CD4-positive, alpha-beta T cell (primary cell): ENCODE measurements at places on chromosomes 7 and 10. TPM values are rescaled to one million over a fixed set of nuclear protein-coding genes. Genes with fewer than 3 reads are reported as not detected.

DNA sequence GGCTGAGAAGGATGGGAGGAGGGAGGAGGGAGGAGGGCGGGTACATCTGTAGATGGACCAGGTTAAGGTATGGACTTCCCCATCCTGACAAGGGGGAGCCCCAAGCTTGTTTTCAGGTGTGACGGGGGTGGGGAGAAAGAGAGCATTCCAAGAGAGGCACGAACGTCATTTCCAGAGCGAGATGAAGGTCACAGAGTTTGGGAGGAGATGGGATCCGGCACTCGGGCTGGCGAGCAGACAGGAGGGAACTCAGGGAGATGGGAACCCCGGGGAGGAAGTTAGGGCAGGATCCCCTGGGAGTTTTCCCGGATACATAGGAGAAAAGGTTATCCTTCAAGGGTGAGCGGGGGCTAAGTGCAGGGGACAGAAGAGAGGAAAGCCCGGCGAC lies 118.8 kb downstream of the CUX1 start:
- no peak for DNase-seq

DNA sequence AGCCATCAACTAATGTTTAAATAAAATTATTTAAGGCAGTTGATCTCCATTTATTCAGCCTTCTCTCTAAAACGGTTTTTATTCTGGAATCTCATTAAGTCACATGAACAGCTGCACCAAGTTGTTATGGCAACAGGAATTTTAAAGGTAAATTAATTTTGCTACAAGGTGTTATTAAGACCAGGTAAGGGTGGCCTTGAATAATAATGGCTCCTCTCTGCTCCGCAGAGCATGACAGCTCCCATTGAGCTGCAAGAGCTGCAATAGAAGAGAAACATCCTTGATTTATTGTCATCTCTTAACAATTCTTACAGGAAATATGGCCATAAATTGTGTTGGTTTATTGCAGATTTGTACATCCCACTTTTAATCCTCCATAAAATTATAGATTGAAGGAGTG lies 165.8 kb downstream of the KLF6 start:
- DNase-seq: no peak

DNA sequence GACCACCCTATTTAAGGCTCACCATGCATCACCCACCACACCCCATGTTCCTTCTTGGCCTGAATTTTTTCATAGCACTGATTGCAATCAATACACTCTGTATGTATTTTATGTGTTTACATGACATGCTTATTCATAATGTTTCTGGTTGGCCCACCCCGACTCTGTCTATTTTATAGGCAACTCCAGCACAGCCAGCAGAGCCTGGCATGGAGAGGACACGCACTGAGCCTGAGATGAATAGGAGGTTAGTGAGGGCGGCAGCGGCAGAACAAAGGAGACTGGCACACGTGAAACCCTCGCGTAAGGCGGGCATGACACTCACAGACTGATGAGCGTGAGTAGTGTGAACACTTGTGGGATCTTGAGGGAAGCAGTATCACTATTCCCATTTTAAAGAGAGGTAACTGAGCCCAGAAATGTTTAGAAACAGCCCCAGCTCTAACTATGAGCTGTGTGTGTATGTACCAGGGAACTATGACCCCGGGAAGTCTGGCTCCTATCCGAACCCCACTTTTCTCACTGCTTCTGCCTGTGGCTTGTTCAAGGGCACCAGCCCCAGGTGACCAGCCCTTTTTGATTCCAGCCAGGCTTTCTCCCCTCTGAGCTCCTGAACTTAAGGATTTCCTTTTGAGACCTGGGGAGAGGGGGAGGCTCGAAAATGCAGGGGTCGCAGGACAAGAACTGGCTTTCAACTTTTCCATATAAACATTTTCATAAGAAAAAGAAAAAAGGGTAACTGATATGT lies 113.3 kb downstream of the ARHGAP22 start:
- no peak for DNase-seq

The CACNB2 gene
- not detected for total RNA-seq

The TUBAL3 gene
- total RNA-seq: not detected
